ENCODE measurements at places on chromosomes 4 and X.

DNA sequence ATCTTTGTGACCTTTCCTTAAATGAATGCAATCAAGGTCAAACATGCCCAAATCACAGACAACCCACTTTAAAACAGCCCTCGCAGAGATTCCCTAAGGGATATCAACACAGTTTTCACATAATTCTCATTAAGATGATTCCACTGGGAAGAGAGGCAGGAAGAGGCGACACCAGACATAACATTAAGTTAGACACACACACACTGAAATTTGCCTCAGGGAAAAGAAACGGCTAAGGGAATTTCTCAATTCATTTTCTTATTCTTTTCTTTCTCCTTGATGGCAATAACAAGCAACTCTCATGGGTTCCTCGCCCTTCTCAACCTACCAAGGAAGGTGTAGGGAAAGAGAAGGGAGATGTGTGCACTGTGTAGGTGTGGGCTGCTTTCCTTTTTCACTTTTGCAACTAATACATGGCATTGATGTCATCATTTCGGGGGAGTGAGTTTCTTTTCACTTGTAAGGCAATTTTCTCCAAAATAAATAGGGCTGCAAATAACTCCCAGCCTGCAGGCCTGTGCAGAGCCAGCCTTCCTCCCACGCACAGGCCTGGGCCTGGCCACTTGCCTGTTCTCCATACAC, 41.4 kb downstream of the SOD3 start:
- DNase-seq = no peak

DNA sequence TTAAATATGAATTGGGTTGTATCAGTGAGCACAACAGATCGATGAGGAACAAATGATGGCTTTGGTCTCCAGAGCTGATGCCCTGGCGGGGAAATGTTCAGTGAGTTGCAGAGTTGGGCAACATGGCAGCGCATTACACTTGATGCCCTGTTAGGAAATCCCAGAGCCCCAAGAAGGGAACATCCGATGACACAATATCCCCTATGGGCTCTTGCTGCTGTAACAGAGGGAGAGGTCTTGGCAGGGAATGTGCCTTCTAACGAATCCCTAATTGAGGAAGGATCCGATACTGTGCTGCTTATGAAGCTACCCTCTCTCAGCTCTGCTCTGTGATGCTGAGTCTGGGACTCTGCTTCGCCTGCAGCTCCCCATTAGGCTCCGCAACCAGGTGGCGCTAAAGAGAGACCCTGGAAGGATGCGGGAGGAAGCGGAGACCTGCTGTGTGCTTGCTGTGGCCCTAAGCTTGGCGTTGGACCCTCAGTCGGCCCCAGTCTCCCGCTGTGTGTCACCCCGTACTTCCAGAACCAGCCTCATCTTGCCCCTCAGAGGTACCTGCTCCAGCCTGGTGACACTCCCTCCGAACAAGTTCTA, 38.9 kb downstream of the PDHA1 start:
- peak; percentile 14 for DNase-seq

GRCh38 chrX:131729295-131729694, 185.4 kb downstream of the OR13H1 start:
- peak; percentile 70 for DNase-seq

DNA sequence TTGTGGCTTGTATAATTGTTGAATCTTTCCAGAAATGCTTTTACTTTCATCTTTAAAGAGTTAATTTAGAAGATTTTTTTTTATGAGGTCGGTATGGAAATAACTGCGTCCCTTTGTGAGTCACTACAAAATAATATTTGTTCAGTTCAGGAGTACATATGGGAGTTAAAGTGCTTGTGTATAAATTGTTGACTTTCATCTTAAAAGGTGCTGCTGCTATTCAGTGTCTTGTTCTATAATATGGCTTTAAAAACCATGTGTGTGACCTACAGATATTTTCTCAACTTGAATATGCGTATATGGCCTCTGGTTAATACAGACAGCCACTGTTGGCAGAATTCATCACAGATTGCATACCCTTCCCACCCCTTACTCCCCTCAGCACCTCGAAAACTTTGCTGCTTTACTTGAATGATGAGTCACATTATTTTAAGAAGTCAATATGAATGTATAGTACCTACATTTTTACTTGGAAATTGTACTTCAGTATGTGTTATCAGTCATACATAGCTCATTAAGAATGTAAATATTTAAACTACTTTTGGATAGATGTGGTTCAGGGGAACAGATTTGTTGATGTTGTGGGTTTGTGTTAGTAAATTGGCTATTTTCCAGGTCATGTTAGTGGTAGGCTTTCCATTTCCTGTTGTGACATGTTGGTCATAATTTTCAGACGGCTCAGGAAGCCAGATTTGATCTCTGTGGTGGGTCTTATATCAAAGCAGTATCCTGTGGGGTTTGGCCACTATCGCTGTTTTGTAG, 1.5 kb downstream of the CLCN3 start:
- no peak for DNase-seq

DNA sequence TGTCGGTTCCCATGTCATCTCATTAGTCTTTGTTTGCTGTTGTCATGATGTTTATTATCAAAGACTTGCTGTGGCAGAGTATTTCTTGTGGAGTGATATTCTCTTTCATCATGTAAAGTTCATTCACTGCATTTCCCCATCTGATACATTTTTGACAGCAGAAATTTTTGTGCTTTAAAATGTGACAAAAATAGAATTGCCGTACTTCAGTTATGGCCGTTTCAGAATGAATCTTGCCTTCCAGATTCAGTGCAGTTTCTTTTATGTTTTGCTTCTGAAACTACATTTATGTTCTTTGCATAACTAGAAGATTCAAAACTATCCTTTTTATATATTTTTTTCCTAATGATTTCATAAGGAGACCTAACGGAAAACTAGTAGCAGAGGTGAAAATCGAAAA, 10.0 kb downstream of the CSTF2 start:
- DNase-seq = no peak

DNA sequence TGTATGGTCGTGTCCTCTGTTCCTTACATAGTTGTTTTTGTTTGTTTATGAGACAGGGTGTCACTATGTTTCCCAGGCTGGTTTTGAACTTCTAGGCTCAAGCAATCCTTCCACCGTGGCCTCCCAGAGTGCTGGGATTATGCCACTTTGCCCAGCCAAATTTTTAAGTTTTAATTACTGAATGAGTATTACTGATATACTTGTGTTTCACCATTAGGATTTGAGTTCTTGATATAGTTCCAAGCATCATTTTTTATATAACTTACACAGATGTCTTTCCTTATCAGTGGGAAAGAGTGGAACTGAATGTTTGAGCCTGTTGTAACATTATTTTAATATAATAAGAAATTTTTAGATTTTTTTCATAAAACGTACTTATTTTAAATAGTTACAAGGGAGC, 20.4 kb downstream of the TMEM165 start:
- DNase-seq = no peak

DNA sequence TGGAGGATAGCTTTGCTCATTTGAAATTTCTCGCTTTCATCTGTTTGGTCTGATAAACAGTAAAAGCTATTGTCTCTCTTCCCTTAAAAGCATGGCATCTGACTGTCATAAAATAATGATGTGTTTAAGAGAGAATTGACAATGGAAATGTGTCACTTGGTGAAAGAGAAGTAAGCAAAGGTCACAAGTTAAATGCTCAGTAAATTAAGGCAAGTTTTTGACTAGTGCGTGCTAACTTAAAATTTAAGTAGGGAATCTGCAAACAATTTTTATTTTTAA, 161.6 kb upstream of the ANKRD50 start:
- no peak for DNase-seq

- no peak for DNase-seq
Measured at GRCh38 chr4:40992472-40993295, 221.7 kb downstream of the APBB2 start.

DNA sequence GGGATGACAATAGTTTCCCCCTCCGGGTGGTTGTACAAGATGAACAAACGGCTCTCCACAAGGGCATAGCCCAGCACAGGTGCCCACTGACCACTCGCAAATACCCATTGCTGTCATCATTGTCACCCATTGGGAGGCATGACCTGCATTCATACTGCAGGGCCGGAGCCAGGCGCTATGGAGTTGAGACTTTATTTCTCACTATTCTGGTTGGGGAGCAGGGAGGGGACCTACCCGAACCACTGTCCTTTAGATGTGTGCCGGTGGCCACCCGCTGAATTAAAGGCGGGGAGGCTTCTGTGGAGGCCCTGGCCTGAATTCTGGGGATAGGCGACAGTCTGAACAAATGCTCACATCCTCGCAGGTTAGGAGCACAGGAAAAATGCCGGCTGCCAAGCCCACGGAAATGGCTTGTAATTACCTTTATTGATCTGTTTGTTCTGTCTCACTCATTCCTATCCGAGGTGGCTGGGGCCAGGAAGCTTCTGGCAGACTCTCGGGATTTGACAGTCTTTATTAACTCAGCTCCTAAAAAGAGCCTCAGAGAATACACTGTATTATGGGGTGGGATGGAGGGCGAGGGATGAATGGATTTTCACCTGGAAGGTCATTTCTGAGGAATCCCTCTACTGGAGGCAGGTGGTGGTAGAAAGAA, 125.1 kb upstream of the PSAPL1 start:
- no peak for DNase-seq

DNA sequence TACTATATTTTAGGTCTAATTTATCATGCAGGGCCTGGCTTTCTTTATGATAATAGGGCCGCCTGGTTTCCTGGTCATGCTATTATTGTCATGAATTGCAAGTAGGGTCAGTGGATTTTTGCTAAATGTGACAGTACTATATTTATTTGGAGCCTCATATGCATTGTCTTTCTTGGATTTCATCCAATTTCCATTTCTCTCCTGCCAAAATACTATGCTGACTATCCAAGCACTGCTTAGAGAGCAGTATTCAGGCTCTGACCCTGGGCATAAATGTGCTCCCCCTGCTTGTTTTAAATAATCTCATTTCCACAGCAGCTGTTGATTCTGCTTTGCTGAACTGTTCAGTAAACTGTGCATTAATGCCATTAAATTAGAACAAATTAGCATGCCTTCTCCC, 269.3 kb downstream of the GPM6A start:
- DNase-seq = no peak

DNA sequence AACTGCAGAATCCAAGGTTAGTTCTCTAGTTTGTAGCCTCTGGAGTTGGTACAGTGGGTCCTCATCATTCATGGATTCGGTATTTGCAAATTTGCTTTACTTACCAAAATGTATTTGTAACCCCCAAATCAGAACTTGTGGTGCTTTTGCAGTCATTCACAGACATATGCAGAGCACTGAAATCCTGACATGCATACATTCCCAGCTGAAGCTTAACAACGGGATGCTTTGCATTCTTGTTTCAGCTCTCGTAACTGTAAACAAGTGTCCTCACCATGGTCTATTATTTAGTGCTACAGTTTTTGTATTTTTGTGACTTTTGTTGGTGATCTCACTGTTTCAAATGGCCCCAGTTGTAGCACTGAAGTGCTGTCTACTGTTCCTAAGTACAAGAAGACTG, 16.1 kb downstream of the BEND4 start:
- DNase-seq = no peak

GRCh38 chrX:16654093-16654492, 4.1 kb downstream of the S100G start:
- DNase-seq = no peak

DNA sequence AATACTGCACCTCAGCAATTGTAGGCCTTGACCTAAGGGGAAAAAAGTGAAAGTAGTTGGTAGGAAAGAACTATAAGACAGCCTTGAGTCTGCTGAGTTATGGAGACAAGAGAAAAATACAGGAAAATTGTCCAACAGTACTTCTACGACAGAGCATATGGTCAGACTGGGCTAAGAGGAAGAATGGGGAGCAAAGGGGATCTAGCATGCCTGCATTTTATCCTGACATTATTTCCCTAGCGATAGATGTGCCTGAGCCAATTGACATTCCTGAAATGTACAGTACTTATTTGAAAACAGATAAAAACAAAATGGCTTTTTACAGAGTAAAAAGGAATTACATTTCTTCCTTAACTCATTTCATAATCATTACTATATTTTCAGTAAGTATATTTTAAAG, 22.2 kb downstream of the GUCY1A1 start:
- no peak for DNase-seq

- no peak for DNase-seq
Measured at GRCh38 chrX:63330681-63331080, 20.5 kb downstream of the SPIN4 start.

DNA sequence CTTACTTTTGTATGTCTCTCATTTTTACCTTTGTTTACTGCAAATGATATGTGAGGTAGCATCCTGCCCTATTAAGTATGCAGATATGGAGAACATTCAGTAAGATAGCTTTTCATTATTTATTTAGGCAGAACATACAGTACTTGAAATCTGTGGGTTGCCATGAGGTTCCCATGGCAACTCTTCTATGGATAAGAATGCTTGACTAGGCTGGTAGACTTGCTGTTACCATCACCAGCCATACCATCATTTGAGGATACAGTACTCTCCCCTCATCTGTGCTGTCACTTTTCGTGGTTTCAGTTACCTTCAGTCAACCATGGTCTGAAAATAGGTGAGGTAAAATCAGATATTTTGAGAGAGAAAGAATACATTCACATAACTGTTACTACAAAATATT, 56.7 kb downstream of the NAF1 start:
- DNase-seq = no peak

DNA sequence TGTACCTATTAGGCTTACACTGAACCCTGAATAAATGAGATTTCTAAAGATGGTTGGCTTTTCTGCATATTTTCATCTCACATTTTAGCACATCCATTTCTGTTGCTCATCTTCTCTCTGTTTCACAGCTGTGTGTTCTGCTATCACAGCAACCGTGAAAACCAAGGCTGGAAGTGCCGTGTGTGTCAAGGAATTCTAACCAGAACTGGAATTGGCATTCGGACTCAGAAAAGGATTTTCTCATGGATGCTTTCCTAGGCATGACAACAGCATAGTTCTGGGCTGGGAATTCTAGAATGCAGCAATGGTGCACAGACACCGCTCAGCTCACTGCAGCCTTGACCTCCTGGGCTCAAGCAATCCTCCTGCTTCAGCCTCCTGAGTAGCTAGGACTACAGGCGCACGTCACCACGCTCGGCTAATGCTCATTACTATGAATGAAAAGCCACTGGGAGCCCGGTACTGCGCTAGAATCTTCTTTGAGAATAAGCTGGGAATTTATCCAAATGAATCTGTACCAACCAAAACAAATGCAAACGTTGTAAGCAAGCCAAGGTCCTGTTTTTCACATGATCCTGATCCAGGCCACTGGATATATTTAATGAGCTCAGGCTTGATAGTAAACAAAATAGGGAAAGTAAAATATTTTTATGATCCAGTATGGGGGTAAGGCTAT, 105.2 kb downstream of the RBM47 start:
- no peak for DNase-seq

- no peak for DNase-seq
Measured at GRCh38 chr4:5992171-5992827, 25.9 kb downstream of the C4orf50 start.

DNA sequence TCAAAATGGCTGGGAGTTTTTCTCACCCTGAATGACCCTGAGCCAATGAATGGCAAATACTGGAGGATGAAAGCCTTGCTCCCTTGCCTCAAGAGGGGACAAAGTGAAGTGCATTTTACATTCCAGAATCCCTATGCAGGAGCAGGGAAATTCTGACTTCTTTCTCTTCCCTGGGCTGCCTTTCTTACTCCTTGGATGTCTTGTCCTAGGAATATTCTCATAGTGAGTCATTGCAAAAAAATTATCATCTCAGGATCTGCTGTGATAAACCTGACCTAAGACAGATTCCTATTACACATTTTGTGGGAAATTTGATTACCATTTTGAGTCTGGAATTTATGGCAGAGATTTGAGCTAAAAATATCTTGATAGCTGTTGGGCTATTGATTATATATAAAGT, 199.9 kb downstream of the TMA16 start:
- no peak for DNase-seq

GRCh38 chr4:86994686-86995085, 59.9 kb downstream of the AFF1 start:
- no peak for DNase-seq

GRCh38 chr4:138311771-138312535, 69.8 kb upstream of the SLC7A11 start:
- no peak for DNase-seq

Data from activated T-helper 1 cell treated with anti-CD3 and anti-CD28 coated beads, Interleukin-2, amount 50 U/mL, for 16 hours (primary cell).